ENCODE measurements at places on chromosomes 3 and 15. TPM values are rescaled to one million over a fixed set of nuclear protein-coding genes. Genes with fewer than 3 reads are reported as not detected.

DNA sequence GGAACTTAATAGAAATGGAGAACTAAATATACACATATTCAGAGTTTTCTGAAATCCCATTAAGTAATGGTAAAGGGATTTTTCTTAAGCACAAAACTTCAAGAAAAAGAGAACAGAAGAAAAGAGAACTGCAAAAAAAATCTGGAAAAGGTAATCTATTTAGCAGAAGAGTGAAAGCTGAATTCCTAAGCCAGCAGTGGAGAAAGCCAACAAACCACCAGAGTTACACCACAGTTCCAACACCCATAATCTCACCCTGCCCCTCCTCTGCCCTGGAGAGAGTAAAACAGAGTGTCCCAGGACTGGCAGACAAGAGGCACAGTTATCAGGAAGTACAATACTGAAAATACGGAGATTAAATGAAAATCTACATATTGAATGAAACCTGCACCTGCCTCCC, 29.4 kb downstream of the TP53BP1 start:
- DNase-seq: no peak

- no peak for DNase-seq
These were observed 54.8 kb upstream of the ACTC1 start for GRCh38 chr15:34850121-34850520.

DNA sequence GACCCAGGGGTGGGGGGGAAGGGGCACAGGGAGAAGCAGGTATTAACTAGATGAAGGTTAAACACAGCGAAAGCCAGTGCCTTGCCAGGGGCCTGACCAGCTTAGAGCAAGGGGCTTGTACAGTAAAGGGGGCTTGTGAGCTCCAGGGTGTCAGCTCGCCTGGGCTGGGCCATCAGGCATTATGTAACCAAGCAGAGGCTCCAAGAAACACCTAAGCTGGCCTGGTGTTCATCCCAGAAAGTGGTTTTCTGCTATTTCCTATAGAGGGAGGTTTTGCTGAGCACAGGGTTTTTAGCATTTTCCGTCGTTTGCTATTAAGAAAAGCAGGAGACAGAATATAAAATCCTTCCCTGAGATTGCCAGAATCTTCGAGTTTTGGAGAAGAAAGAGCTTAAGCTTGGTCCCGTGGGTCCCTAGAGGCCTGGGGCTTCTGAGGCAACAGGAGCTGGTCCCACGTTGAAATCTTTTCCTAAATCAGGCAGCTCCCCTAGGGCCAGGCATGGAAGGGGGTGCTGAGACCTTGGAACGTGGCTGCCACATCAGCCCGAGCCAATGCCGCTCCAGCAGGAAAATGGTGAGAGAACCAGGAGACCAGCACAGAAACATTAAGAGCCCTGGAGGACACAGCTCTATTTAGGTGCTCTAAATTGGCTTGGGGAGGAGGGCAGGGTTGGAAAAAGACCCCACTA, 71.4 kb downstream of the ISG20 start:
- no peak for DNase-seq

DNA sequence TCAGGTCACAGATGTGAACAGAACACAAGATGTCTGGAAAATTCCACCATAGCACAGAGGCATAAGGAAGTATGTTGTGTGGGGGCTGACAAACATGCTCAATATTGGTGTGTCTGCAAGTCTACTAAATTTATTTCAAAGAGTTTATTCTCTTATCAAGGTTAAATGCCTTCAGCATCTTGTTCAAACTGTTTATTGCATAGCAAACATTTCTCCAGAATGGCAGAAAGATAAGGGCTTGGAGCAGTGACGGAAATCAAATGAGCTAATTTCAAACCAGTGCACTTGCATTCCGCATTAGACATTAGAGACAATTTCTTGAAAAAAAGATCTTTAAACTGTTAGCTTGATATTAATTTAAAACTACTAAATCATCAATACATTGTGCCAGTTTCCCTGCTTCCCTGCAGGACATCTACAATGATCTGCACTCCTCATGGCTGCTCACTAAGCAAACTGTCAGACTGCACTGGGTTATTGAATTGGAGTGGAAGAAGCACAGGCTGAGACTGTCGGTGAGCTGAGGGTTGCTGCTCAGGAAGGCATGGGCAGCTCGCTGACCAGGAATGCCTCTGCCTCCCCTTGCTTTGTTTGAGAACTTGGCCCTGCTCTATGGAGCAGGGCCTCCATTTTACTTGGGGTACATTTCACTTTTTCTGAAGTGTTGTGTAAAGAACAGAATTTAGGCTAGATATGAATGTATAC, 89.4 kb downstream of the KCNAB1 start:
- no peak for DNase-seq

The ACAA1 gene
- total RNA-seq: 44.5 TPM

- no peak for DNase-seq
These were observed 568 bp downstream of the SENP2 start for GRCh38 chr3:185586686-185587039.

The TM6SF1 gene
- total RNA-seq: not detected

Data from Caki2 (cell line).